Lung (tissue), 17 donors: ENCODE measurements at places on chromosomes 2 and 18.

DNA sequence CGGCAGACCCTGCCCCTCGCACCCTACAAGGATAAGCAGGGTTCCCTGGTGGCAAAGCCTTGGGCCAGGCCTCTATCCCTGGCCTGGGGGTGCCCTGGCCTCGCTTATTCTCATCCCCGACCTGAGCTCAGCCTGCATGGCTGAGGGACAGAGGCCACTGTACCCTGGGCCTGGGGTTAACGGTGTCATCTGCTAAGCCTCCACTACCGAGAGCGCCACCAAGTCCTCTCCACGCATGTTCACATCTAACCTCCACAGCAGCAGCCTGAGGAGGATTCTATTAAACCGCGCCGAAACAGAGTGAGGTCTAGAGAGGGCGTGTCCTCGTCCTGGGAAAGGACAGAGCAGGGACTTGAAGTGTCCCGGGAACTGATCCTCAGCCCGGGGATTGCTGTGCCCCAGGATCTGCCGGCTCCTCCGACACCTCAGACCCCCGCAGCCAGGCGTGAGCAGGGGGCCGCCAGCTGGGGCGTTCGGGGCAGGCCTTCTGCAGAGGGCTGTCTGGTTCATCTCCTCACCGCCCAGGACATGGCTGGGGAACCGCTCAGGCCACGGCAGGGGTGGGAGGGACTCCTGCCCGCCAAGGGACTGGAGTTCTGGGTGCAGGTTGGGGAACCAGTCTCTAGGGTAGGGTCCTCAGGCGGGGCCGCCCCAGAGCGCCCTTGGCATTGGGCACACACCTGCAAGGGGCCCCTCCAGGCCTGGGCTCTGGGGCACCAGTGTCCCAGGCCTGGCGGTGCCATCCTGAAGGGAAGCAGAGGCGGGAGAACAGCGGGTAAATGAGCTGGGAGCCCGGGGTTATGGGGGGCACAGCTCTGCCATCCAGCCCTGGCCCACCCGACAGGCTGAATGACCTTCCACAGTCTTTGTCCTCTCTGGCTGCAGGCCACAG lies 68.0 kb upstream of the SMAD7 start:
- no peak for DNase-seq

GRCh38 chr2:28869494-28870145 lies 489 bp downstream of the TRMT61B start:
- DNase-seq, result no peak

- no peak for DNase-seq
Observed at GRCh38 chr2:224572338-224572737, 12.8 kb downstream of the CUL3 start.

GRCh38 chr2:158644139-158644538 lies 151.0 kb upstream of the DAPL1 start:
- DNase-seq, result no peak

GRCh38 chr2:53448591-53448990 lies 319.0 kb upstream of the CHAC2 start:
- DNase-seq, result no peak

DNA sequence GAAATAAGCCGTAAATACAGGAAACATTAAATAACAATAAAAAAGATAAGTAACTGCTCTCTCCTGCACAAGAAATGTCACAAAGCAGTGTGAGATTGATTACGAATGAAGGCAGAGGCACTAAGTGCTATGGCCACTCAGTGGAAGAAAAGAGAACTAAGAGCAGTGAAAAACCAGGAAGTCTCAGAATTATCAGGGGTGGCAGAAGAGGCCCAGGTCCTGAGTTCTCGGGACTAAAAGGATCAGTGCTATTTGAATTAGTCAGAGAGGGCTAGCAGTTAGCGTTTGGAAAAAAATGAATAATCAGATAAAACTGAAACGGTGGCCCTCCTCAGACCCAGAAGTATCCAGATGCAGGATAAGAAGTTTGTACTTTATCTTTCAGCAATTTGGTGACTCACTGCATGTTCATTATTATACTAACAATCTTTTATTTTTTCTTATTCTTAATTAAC lies 367.1 kb downstream of the ZEB2 start:
- DNase-seq, result no peak

- DNase-seq, result no peak
Observed at GRCh38 chr18:57141208-57142129, 5.4 kb upstream of the BOD1L2 start.

GRCh38 chr2:188272121-188272520 lies 19.6 kb upstream of the GULP1 start:
- DNase-seq, result no peak

DNA sequence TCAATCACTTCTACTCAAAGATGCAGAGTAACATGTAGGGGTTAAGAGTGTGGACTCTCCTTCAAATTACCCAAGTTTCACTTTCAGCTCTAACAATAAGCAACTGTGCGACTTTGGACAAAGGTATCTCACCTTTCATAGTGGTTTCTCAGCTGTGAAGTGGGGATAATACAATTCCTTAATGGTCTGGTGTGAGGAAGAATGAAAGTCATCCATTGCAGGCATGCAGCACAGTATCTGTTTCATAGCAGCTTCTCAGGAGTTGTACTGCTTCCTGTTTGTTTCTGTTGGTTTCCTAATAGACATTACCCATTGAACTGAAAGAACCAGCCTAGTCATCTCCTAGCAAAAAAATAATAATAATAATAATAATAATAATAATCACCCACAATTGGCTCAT lies 74.4 kb downstream of the DDX18 start:
- DNase-seq, result no peak

GRCh38 chr18:78583739-78584458 lies 395.7 kb upstream of the SALL3 start:
- DNase-seq, result peak; percentile 12

DNA sequence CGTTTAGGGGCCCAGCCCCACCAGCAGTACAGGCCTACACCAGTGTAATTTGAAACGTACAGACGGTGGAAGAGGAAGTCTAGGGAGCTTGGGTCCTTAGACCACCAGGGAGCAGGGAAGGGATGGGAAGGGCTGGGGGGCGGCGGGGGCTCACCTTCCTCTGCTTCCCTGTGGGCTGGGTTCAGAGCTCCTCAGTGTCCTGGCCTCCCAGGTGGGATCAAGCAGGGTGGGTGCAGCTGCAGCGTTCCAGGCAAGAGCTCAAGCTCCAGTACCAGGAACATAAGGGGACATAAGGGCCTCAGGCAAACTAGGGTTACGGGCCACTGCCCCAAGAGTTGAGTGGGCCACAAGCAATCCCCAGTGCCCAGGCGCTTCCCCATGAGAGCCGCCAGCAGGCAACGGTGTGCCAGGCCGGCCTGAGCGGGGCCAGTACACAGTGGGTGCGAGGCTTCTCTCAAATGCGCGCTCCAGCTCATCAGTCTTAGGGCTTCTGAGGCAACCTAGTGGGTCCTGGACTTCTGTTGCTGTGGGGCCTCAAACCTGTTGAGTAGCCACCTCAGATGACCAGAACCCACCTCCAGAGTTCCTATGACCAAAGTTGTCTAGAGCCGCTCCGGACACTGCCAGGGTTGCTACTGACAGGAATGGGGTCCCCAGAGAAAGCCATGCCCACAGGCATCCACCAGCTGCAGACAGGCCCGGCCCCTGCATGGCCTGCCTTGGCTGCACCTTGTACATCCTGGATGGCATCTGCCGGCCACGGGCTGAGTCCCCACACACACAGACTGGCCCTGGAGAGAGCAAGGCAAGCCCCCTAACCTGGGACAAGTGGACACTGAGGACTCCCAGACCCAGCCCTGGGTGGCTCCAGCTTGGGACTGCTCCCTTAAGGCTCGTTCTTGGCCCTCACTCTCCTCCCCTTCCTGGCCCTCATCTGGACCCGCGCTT lies 5.2 kb downstream of the ANKRD23 start:
- DNase-seq, result no peak

- DNase-seq, result no peak
Observed at GRCh38 chr18:60508108-60508507, 135.5 kb upstream of the MC4R start.

DNA sequence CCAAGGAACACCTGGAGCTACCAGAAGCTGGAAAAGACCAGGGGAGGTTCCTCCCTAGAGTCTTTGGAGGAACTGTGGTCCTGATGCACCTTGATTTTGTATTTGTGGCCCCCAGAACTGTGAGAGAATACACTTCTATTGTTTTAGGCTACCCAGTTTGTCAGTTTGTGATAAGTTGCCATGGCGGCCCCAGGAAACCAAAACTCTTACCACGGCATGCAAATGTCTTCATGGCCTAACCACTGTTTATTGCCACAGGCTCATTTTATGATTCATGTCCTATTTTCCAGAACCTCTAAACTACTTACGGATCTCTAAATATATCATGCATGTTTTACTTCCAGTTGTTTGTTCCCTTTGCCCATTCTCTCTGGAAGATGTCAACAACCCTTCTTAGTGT lies 1250.7 kb upstream of the FAM98A start:
- DNase-seq, result no peak

- no peak for DNase-seq
Observed at GRCh38 chr2:157414050-157414449, 29.8 kb downstream of the CYTIP start.

DNA sequence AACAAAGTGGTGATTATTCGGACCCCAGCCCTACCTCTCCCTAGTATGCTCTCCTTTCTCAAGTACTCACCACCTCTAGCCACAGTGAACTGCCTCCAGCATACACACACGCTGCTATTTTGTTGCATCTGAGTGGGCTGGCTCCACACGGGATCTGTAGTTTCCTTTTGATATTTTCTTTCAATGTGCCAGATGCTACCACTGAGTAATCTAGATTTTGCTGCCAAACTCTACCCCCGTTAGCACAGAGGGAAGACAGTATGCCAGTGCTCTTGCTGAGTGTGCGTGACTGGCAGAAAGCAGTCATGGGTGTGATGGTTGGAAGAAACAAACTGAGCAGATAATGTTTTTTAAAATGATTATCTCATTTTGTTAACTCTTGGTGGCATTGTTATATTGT lies 11.6 kb downstream of the CFLAR start:
- peak; percentile 29 for DNase-seq

DNA sequence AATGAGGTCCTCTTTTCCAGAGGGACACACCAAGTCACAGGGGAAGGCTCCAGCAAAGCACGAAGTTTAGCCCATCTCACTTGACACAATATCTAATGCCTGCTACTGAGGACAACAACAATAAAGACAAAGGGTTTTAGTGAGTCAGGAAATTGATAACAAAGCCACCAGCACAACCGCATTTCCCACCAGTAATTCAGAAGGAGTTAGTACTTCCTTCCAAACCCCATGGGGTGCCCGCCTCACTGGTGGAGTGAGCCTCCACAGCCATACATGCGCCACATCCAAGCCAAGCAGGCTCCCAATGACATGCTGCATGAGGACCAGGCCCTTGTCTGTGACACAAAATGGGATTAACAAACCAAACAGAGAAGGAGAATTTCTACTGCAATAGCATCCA lies 40.1 kb downstream of the MRPL35 start:
- DNase-seq, result no peak

GRCh38 chr2:204585930-204586329 lies 40.7 kb downstream of the PARD3B start:
- no peak for DNase-seq

DNA sequence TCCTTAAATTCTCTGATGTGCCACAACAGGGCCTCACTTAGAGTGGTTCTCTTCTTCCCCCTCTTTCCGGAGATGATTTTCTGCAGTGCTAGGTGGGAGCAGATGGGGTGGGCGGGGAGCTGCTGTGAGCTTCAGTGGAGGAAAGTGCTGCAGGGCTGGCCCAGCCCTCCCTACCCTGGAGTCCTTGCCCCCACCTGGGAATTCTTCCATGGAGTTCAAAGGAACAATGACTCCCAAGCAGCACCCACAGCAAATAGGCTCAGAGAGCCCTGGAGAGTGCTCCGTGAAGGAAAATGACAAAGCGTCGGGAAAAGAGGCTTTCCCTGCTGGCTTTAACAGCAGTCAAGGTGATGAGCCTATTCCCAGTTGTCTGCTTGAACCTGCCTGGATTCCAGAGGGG lies 28.8 kb downstream of the LOXHD1 start:
- DNase-seq, result no peak

DNA sequence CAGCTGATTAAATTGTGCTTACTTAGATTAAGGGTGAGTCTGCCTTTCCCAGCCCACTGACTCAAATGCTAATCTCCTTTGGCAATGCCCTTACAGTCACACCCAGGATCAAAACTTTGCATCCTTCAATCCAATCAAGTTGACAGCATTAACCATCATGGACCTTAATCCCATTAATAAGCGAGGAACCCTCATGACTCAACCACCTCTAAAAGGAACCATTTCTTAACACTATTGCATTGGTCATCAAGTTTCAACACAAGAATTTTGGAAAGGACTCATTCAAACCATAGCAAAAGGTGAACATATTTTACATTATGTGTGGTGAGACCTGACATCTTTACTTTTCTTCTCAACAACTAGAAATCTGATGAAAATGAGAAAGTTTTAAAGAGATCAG lies 187.0 kb downstream of the OSR1 start:
- DNase-seq, result no peak

GRCh38 chr2:211688196-211688595 lies 850.4 kb downstream of the ERBB4 start:
- no peak for DNase-seq

- no peak for DNase-seq
Observed at GRCh38 chr18:12599966-12600365, 57.9 kb downstream of the SPIRE1 start.

GRCh38 chr2:236768393-236769140 lies 198.9 kb downstream of the ACKR3 start:
- DNase-seq, result no peak

- no peak for DNase-seq
Observed at GRCh38 chr18:76544511-76545345, 49.7 kb upstream of the ZNF516 start.

- DNase-seq, result peak; percentile 99
Observed at GRCh38 chr2:205835251-205835791, 153.0 kb downstream of the NRP2 start.

- DNase-seq, result no peak
Observed at GRCh38 chr2:240985881-240986786, 12.3 kb upstream of the SNED1 start.

DNA sequence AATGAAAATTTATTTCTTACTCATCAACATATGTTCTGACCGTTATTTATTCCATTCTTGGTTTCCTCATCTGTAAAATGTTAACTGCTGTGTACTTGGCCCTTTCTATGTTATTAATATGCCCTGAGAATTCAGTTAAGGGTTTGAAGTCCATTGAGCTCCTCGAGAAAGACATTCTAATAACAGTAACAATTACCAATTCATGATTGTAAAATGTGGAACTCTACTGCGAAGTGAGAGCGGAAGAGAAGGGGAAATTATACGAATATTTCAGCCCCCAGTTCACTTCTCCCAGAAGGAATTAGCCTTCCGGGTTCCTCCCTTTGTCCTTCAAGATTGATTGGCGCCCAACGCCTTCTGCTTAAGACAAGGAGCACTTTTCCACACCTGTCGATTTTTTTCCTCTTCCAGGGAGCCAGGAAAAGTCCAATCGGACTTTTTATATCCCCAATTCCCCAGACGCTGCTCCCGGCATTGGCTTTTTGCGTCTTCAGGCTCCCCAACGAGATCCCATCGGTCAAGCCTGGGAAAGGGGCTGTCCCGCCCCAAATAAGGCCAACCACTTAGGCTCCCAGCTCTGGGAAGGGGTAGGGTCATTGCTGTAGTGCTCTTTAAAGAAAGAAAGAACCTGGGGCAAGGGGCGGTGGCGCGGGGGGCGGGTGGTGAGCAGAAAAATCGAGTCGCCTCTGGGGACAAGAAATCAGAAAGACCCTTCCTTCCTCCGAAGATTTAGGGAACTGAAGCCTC lies 1.6 kb downstream of the DSC2 start:
- peak; percentile 15 for DNase-seq
